ENCODE measurements at places on chromosomes 1 and 21.
A peak's percentile ranks its signal among the peaks of the same experiment; 100 is the strongest.

- no peak for DNase-seq
Measured at GRCh38 chr1:38326856-38327255, 280.3 kb upstream of the POU3F1 start.

- DNase-seq = no peak
Measured at GRCh38 chr1:184545601-184546000, 158.8 kb downstream of the C1orf21 start.

DNA sequence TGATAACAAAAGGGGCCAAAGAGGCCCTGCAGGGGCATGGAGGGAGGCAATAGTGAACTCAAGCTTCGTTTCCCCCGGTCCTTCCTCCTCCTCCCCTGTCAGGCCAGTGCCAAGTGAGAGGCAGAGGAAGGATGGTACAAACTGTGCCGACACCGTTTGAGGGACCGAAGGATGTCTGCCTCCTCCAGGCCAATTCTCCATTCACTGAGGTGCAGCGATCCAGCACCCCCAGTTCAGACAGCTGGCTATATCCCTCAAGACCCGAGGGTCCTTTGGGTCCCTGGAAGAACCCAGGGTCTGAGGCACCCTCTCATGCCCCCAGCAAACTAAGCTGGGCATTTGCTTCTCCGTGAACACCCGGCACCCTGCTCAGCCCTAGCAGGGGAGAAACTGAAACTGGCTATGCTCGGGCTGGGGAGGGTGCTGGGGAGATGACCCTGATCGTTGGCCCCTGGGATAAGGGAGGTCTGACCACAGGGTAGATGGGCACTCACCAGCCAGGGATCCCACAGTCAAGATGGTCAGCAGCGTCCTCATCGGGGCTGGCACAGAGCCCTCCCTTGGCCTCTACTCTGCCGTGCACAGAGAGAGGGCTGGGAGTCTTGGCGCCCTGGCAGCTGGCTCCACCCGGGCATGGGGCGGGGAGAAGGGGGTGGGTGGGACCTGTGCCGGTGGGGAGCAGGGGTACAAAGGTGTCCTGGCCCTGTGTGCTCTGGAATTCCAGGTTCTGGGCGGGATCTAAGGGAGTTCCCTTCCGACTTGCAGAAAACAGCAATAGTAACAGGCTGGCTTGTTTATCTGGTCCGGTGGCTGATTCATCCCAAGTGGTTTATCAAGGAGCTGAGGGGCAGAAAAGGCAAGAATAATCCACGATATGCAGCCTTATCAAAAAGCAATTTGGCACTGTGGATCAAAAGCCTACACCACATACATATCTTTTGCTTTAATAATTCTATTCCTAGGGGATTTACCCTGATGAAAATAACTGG, at the start of gene IL22RA1:
TSS of gene IL22RA1 (minus strand) at position 595 of the 989 bp plus-strand sequence. CDS start at position 537, 58 bp downstream.
- no peak for DNase-seq

GRCh38 chr1:100535264-100535663, 2.7 kb upstream of the GPR88 start:
- DNase-seq = no peak

GRCh38 chr1:194394676-194395075, 1208.3 kb upstream of the B3GALT2 start:
- DNase-seq = no peak

DNA sequence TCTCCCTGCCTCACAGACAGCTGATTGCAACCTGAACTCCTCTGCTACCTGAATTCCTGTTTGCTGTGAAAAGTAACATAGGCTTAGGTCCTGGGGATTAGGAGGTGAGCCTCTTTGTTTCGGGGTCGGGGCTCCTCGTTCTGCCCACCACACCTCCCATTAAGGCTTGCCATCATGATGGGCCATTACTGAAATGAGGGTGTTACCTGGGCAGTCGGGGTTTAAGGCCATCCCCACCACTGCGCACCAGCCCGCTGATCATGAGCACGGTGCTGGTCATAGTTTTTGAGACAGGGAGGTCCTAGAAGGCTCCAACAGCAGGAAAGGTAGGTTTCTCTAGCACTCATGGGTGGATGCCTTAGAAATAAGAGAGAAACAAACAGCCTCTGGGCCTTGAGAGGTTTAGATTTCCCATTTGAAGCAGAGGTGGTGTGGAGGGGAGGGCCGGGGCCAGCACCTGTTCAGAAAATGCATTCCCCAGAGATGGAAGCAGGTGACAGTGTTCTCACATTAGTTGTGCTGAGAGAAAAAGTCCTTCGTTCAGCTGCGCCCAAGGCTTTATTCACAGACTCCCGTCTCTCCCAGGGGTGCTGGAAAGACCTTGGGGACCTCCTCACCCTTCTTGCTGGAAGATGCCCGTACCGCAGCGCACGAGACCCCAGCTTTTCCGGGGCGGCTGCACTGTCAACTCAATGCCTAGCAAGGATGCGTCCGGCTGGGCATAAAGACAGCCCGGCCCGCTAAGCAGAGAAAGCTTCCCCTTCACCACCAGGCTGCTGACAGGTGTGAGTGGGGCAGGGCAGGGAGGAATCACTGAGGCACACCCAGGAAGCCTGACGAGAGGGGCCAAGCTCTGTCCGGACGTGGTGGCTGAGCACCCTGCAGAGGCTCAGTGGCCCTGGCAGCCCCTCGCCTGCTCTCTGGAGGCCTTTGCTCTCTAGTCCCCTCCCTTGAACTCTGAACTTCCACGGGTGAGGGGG, 125.5 kb downstream of the PGBD5 start:
- no peak for DNase-seq

DNA sequence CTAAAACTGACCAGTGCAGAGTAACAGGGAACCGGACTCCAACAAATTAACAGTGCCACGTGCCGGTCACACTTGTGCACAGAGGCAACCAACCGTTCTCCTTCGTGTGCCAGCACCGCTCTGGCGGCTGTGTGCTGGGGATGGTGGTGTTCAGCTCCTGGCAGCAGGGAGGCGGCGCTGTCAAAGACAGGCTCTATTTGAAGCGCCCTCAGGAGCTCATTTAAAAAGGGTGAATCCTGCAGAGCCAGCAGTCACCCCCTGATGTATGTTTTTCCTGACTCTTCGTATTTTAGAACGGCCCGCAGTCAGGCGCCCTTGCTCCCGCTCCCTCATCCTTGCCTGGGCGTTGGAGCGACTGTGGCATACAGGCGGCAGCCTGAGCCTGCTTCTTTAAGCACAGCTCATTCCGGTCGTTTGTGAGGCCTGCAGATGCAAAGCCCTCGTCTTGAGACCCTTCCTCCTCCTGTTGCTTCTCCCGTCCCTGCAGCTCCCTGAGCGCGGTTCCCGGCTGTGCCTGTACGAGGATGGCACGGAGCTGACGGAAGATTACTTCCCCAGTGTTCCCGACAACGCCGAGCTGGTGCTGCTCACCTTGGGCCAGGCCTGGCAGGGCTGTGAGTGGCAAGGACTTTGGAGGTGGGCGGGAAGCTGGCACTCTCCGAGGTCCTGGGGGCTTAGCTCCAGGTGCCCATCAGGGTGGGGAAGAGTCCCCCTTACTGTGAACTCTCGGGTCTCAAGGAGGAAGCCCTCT, 1.1 kb downstream of the DFFB start:
- no peak for DNase-seq

DNA sequence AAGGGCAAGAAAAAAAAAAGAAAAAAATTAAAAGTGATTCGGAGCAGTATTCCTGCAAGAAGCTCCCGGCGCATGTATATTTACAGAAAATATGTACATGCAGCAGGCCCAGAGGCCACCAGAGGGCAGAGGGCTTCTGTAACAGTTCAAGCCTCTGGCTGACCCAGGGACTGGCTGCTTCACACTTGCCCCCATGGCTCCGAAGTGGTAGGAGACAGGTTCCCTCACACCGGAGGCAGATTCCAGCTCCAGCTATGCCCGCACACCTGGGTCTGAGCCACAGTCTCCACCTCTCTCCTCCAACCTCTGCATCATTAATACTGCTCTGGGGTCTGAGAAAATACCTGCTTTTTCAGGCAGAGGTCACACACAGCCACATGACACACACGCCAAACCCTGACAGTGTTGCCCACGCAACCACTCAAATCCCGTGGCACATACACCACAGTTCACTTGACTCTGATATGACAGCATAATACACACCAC, 2.2 kb upstream of the ARHGAP30 start:
- peak; percentile 16 for DNase-seq

Data from NCI-H1092 treated with DMSO at 0.1 percent for 48 hours (cell line).